ENCODE measurements at places on chromosomes 12 and 14. TPM values are rescaled to one million over a fixed set of nuclear protein-coding genes. Genes with fewer than 3 reads are reported as not detected.

Gene KCTD10
- polyA plus RNA-seq, result 32.6 TPM

DNA sequence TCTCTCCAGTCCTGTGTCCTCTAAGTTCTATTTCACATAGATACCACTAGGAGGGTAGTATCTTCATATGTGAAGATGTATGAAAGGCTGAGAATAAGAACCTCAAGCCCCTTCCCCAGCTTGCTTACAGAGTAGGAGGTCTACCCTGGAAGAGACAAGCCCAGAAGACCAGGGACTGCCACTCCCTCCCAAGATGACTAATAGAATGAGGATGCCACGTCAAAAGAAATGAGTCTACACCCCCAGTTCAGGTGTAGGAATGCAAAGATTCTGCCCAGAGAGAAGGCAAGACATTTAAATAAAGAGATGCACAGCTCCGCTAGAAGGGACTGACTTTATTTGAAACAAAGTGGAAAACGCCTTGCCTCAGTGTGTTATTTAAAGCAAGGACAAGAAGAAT, 1006.0 kb upstream of the USP15 start:
- DNase-seq, result no peak

DNA sequence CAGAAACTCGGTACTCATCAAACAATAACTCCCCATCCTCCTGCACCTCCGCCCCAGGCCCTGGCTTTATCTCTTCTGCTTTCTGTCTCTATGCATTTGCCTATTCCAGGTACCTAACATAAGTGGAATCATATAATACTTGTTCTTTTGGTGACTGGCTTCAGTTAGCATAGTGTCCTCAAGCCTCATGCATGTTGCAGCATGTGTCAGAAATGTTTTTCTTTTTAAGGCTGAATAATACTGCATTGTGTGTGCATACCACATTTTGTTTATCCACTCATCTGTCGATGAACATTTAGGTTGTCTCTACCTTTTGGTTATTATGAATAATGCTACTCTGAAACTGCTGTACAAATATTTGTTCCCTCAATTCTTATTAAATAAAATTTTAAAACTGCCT, 117.1 kb downstream of the KICS2 start:
- DNase-seq, result no peak

Gene RNU7-1
- not detected for polyA plus RNA-seq

DNA sequence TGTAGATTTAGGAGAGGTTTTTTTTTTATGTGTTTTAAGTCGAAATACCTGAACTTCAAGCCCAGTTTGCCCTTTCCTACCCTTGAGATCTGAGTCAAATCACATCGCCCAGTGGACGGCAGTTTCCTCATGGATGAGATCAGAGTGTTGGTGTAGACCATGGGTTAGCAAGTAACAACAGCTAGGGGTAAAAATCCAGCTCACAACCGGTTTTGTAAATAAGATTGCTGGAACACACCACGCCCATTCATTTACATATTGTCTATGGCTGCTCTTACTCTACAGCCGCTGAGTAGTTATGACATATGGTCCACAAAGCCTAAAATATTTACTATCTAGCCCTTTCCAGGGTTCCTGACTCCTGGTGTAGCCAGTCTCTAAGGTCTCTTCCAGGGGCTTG, 158.5 kb upstream of the PLEKHG7 start:
- no peak for DNase-seq

DNA sequence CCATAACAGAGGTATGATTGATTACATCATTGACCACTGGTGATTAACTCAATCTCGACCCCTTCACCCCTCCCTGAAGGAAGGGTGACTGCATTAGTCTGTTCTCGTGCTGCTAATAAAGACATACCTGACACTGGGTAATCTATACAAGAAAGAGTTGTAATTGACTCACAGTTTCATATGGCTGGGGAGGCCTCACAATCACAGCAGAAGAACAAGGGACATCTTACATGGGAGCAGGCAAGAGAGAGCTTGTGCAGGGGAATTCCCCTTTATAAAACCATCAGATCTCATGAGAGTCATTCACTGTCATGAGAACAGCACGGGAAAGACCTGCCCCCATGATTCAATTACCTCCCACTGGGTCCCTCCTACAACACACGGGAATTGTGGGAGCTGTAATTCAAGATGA, 55.9 kb upstream of the TMCC3 start:
- no peak for DNase-seq

DNA sequence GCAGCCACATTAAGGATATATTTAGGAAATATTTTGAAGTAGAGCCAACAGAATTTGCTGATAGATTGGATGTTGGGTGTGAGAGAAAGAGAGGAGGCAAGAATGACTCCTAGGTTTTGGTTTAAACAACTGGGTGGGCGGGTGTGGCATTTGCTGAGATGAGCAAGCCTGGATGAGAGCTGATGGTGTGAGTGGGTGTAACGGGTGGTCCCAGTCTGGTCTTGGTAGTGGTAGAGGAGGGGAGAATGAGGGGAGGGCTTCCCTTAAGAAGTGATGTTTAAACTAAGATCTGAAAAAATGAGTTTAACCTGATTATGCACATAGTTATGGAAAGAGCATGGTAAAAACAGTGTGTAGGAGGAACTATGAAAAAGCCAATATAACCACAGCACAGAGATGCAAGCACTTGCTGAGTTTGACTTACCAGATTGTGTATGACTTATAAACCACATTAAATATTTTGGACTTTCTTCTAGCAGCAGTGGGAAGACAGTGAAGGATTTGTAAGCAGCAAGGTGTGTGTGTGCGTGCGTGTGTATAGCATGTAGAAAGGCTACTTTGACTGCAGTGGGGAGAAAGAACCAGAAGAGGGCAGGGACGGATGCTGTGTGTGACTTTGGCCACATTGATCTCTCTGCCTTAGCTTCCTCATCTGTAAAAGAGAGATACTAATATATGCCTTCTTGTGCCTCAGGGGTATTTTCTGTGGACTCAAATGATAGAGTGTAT, 139.7 kb downstream of the PRIMA1 start:
- DNase-seq, result peak; percentile 1

DNA sequence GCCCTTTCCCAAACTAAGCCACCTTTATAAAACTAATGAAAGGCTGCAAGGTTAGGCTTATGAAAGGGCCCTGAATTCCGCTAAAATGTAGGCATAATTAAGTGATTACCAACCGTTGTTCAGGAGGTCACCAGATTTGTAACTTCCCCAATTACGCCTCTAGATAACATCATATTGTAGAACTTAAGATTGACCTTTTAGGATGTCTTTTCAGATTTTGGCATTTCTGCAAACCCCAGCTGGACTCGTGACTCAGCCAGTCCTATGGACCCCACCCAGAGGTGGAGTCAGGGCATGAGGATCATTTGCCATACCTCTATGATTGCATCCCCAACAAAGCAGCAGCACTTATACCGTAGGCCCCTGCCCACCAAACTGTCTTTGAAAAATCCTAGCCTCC, 3.7 kb upstream of the LPCAT3 start:
- DNase-seq, result no peak

DNA sequence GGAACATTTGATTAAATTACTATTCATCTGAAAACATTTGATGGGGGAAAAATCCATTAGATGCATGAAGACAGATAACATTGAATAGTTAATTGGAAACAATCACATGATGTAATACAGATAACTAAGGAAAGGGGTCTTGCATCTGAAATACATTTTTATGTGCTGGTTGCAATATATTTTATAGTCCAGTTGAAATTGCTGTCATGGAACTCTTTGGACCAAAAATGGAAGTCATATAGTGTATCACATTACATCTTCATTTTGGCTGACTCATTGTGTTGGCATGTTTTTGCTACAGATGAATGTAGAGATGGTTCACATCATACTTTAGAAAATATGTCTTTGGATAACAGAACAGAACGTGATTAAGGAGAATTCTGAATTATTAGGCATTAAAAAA, 43.0 kb upstream of the GNPNAT1 start:
- DNase-seq, result no peak

Gene RHEBL1
- 2.2 TPM for polyA plus RNA-seq

Gene KRT3
- polyA plus RNA-seq, result not detected

DNA sequence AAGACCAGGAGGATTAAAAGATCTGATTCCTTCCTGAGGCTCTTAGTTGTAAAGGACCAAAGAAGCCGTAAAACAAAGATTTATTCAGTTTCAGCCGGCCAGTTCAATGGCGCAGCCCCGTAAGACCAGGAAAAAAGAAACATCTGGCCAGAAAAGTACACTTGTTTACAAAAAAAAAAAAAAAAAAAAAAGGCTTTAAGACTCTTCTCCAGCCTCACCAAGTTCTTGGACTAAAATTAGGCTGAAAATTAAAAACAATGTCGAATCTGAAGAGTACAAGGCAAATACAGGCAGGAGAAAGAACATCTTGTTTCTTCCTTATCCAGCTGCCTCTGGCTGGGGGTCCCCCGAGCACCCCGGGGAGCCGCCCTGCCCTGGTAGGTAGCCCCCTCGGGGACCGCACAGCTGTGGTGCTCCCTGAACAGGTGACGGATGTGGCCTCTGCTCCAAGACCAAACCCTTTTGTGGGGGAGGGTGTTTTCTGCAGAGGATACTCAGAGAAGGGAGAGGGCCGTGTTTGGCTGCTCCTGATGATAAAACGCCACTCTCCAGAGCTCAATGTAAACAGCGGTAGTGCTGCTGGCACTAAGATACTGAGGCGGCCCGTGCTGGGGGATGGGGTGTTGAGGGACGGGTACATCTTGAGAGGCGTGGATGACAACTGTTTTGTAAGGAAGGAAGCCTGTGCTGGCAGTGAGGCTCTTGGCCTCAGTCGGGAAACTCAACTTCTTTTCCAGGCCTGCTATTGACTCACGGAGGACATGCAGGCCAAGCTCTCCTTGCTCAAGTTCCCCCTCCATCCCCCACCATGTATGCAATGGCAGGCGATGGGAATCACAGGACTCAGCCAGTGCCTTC, 201.0 kb upstream of the DIO3 start:
- peak; percentile 79 for DNase-seq
